ENCODE measurements at places on chromosomes 5 and 9.

DNA sequence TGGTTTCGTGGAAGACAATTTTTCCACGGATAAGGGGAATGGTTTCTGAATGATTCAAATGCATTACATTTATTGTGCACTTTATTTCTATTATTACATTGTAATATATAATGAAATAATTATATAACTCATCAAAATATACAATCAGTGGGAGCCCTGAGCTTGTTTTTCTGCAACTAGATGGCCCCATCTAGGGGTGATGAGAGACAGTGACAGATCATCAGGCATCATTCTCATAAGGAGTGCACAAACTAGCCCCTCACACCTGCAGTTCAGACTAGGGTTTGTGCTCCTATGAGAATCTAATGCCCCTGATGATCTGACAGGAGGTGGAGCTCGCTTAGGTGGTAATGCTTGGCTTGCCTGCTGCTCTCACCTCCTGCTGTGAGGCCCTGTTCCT is 6.4 kb downstream of the ISCA1 start:
- DNase-seq = no peak

- DNase-seq = no peak
These were observed 39.4 kb downstream of the HOMER1 start for GRCh38 chr5:79474367-79475151.

GRCh38 chr5:170629566-170630175 is 125.9 kb downstream of the KCNIP1 start:
- no peak for DNase-seq

DNA sequence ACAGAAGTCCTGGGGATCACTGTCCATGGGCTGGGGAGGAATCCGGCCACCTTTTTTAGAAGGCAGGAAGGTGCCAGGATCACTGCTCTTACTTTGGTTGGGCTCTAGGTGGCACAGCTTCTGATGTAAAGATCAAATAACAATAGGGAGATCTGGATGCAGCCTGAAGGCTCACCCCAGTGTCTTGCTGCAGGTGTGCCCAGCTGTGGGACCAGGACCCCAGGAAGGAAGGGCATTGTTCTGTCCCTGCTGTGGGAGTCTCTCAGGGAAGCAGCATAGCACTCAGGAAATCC is 69.6 kb downstream of the DAB2IP start:
- no peak for DNase-seq

DNA sequence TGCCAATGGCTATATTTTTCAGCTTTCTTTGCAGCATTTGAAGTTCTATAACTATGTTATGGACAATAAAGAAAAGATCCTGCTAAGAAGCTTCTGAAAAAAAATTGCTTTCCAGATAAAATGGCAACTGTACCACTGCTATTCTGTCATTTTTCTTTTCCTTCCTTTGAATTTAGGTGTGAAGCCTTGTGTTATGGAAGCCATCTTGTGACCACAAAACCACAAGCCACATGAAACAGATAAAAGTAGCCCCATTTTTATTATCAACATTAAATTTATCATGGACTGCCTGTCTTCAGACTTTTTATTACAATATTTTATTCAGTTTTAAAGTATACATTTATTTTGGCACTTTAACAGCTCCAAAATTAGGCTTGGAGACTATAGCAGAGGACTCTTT is 289.9 kb upstream of the ACTBL2 start:
- no peak for DNase-seq

GRCh38 chr5:10800852-10801251 is 39.8 kb upstream of the DAP start:
- no peak for DNase-seq

- DNase-seq = no peak
These were observed 237.6 kb upstream of the ATP10B start for GRCh38 chr5:161089569-161089968.
